Stimulated activated CD8-positive, alpha-beta memory T cell treated with anti-CD3 and anti-CD28 coated beads, Interleukin-7, amount 100 ng/mL, for 1 hour (primary cell): ENCODE measurements at places on chromosomes 16 and 17.

DNA sequence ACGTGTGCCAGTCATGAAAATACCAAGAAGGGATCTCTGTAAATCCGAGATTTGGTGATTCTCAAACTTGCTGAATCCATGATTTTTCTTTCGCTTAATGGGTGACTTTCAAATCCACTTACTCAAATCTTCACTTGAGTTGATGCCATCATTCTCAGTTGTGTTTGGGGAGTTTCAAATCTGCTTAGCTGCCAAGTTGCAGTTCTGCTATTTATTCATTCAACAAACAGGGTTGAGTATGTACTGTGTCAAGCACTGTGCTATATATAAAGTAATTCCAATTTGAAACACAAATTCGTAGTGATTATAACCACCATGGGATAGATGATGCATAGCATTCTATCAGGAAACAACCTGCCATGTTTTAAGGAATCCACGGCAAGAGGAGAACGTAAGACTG is 394.3 kb downstream of the CDH13 start:
- no peak for DNase-seq

DNA sequence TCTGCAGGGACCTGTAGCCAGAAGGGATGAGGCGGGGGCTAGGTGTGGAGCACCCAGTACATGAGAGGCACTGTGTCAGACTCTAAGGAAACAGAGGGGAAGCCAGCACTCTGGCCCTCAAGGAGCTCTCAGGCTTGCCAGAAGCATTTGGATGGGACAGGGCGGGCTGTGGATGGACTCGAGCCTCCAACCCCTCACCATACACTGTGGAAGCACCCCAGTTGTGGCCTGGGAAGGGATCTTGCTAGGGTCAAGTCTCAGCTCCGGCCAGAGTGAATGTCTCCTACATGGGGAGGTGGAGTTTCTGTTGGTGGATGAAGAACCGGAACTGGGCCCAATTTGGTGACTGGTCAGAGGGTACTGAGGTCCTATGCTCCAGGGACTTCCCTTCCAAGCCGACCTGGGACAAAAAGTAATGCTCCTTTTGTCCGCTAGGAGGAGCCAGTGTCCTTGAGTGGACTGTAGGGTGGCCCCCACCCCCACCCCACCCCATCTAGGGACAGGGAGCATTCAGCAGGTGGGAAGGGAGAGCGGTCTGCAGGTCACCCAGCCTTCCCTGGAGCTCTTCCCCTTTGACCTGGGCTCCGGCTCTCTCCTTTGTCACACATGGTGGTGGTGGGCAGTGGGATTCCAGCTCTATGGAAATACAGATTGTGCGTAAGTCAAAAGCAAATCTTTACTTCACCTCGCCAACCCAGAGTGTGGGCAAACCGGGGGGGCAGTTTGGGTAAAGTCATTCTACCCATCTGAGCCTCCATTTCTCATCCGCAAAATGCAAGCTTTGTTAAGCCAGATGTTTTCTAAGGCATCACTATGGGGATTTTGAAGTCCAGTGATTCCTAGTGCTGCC is 20.4 kb upstream of the PHB1 start:
- no peak for DNase-seq

DNA sequence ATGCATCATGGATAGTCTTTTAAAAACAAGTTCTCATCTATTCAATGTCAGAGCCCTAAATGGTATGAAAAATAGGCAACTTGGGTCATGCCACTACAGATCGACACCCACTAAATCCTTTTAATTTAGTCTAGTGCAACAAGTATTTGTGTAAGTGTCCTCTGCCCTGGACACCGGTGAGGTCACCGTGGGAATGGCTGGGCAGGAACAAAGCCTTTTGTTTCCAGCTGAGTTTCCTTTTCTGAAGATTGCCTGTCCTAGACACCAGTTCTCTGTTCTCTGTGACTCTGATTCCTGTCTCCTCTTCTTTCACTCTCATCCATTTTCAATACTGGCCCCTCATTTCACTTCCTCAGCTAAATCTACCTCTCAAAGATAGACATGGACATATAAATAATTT is 446.5 kb downstream of the MAF start:
- no peak for DNase-seq

- DNase-seq: no peak
Measured at GRCh38 chr17:19978209-19978802, 678 bp upstream of the AKAP10 start.

- no peak for DNase-seq
Measured at GRCh38 chr16:21611198-21611555, 11.8 kb downstream of the METTL9 start.

- DNase-seq: no peak
Measured at GRCh38 chr17:13864521-13864920, 204.8 kb upstream of the COX10 start.

GRCh38 chr17:41498276-41498675 is 7.1 kb downstream of the KRT13 start:
- DNase-seq: no peak

DNA sequence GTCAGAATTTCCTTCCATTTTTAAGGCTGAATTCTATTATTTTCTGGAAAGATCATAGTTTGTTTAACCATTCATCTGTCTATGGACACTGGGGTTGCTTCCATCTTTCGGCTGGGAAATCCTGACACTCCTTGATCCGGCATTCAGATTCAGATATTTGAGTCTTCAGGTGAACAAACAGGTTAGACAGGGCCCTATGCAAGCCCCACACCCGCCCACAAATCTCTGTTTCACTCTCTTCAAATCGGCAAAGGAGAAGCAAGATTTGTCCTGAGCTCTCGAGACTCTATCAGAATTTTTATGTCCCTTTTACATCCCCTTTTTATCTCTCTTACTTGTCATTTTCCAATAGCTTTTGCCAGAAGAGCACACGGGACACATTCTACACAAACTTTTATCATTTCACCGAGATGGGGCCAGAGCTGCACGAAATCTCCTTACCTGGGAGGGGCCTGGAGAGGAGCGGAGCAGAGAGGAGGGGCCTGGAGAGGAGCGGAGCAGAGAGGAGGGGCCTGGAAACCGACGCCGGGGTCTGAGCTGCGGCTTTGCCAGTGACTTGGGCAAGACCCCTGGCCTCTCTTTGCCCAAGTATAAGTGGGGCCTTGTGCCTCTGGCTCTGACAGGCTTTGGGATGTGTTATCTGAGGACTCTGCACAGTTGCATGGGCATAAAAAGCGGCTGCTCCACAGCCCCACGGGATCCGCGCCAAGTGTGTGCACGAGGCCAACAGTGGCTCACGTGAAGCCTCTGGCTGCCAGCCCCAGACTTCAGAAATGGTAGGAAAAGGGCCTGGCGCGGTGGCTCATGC is 54.3 kb upstream of the RBFOX3 start:
- no peak for DNase-seq

DNA sequence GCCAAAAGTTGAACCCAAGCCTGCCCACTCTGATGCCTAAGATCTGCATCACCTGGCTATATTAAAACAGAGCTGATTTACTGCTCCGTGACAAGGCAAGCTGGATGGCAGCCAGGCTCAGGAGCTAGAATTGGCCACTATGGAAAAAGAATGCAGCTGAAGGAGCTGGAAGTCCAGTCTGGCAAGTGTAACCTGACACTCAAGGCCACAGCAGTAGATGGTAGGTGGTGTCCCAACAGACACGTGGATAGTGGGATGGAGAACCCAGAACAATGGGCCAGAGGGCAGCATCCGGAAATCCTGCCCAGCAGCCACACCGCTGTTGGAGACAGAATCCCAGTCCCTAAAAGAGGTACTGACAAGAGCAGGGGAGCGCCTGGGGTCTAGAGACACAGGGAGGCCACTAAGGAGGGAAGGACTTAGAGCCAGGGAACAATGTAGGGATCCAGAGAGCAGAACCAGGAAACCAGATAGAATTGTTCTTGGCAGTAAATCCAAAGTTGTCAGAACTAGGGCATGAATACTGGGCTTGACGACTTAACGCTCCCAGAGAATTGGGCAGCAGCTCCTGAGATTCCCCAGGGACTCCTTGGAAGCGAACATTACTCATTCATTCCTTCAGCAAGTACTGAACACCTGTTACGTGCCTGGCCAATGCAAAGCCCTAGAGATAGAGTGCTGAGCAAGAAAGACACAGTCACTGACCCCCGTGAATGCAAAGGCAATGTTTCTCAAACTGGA is 85.7 kb downstream of the CDYL2 start:
- DNase-seq: no peak

GRCh38 chr17:32323046-32323445 is 18.9 kb downstream of the C17orf75 start:
- no peak for DNase-seq

GRCh38 chr16:89700649-89701424 is 668 bp downstream of the SPATA2L start:
- DNase-seq: no peak

GRCh38 chr17:15289285-15290183 is 24.4 kb upstream of the PMP22 start:
- no peak for DNase-seq

- DNase-seq: no peak
Measured at GRCh38 chr17:2051061-2051932, 3.6 kb upstream of the HIC1 start.

DNA sequence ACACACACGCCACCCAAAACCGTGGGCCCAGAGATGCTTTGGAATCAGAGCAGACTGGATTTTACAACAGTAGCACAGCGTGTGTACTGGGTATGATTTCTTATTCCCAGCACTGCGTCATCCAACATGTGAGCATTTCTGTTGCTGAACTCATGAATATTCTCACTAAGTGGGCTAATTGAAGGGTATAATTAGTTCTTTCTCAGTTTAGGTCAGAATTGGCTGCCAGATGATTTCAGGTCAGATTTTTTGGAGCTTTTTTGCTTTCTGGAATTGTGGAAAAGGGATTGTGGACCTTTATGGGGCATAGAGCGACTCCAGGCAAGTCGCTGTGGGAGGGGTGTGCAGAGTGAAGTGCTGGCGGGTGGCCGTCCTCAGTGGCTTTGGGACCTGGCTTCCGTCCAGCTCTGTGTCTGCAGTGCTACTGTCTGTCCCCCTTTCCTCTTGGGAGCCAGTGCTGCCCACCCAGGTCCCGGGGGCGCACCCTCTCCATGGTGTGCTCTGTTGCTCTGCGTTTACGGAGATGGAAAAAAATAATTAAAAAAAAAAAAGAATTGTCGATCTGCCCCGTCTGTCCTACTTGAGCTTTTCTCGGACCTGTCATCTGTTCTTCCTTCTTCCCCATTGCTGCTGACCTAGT is 25.0 kb downstream of the FOXK2 start:
- DNase-seq: no peak
